Smooth muscle cell of the brain vasculature (primary cell): ENCODE measurements at places on chromosomes 4 and X.

DNA sequence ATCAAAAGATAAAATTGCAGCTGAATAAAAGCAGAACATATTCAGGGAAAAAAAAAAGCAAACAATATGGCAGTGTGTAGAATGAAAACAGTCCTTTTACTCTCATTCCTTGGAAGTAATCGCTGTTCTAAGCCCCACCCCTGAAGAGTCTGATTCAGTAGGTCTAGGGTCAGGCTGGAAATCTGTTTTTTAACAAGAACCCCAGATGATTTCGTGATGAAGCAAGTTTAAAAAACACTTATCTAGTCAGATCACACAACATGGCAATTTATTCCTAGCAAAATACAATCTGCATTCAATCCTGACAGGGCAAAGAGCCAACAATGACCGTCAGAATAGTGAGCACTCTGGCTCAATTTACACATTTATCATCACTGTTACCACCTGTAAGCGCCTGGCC is 16.1 kb downstream of the FAM120C start:
- DNase-seq = no peak

DNA sequence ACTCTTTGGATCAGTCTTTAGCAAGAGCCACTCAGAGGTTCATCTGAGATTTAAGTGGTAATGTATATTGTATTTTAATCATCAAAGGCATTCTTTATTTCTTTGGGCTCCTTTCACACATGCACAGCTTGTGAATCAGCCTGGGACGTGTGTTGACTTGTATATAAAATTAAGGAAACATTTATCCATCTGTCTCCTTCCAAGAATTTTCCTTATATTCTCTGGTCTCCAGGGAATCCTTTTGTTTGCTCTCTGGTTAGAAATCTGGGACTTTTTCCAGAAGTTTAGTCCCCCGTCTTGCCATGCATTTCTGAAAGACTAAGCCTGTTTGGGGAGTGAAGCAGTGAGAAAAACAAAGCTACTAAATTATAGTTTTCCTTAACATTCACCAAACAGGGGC is 212.3 kb downstream of the DCAF12L2 start:
- no peak for DNase-seq

GRCh38 chrX:53544936-53545335 is 110.8 kb upstream of the HSD17B10 start:
- no peak for DNase-seq

- no peak for DNase-seq
These were observed 20.4 kb downstream of the CASP6 start for GRCh38 chr4:109682875-109683274.

DNA sequence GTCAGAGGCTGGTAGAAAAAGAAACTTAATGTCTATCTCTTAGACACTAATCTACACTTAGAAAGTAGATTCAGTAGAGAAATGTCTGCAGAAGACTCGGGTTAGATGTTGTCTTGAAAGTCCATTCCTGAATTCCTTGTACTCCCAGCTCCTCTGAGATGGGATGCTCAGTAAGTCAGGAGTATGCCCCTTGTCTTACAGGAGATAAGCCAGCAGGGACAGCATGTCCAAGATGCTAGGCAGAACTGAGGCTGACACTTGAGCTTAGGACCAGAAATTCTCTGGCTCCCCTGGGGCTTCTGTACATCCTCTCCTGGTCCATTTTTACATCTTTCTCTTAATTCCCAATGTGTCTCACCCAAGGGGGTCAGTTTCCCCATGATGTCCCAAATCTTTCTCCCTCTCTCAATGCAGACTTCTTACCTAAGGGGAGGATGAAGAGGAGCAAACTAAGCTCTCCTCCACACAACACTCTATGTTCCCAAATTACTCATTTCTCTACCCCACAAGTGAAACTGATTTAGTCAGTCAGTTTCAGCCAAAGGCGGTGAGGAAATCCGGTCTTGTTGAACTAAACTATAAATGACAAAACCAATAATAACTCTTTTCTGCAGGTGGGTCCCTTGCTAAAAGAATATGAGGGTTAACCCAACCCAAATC is 558.2 kb upstream of the DIPK2B start:
- DNase-seq = no peak

DNA sequence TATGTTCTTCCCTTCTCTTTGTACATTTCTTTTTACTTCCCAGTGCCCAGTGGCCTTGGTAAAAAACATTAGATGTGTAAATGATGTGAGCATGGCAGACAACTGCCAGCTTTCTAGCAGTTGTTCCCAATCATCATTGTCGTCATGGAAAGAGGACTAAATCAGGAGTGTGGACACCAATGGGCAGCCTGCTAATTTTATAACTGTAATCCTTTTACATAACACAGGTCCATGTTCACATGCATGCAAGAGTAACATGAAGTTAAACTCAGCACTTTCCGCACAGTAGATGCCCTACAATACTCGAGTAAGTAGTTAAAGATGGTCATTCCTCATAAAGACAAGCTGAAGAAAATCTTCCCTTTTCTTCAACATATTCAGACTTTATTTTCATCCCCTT is 23.4 kb upstream of the G3BP2 start:
- DNase-seq = no peak

- no peak for DNase-seq
These were observed 6.6 kb downstream of the TIMM17B start for GRCh38 chrX:48890934-48891401.

DNA sequence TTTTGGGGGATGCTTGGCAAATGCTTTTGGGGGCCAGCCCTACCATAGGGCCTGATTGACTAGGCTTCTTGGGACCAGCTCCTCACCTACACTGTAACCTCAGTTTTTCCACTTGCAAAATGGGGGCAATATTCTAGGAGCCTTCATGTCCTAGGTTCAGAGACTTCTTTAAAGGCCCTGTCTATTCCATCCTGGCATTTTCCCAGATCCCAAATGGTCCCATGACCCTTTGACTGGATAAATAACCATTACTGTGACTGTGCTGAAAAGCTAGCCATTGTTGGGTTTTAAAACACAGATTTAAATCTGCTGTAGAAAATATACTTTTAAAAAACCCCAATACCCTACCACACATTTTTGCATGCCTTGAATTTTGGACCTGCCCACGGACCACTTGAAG is 149.8 kb downstream of the EFNB1 start:
- no peak for DNase-seq

DNA sequence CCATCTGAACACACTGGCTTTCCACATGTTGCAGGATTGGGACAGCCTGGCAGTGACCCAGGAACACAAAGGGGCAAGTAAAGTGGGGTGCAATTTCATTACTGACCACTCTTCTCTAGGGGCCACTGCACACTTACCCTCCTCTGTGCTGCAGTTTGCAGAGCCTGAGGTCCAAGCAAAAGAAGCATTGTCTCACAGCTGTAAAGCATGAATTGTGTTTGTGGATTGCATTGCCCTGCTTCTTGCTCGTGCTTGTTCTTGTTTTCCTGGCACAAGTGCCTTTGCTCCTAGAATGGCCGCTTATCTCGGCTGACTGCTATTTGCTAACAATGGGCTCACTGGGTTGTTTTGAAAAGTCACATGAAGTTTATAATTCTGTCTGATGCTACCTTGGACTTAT is 209.1 kb upstream of the JADE1 start:
- no peak for DNase-seq

DNA sequence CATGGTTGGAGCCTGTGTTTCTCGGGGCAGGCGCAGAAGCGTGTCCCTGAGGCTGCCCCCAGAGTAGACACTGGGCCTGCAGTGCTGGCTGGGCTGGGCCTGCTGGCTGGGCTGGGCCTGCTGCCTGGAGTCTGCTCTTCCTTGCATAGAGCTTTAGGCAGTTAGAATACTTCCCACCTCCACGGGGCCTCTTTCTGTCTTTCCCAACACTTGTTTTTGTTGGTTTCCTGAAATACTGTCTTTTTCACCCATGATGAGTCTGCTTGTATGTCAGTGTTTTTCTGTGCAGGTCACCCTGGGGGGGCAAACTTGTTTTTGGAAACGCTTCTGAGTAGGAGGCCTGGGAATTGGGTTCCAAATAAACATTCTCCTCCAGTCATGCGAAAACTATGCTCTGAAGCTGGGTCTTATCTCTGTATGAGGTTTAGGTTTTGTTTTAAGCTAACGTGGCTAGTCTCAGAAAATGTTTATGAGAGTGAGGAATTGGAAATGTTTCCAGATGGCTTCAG is 32.2 kb downstream of the TRMT44 start:
- peak; percentile 99 for DNase-seq
